NCI-H2171 (cell line): ENCODE measurements at places on chromosomes 2 and 18.

GRCh38 chr18:37124516-37124915 lies 295.6 kb downstream of the KIAA1328 start:
- DNase-seq, result no peak

- DNase-seq, result no peak
Observed at GRCh38 chr2:1265454-1265853, 147.8 kb upstream of the TPO start.

DNA sequence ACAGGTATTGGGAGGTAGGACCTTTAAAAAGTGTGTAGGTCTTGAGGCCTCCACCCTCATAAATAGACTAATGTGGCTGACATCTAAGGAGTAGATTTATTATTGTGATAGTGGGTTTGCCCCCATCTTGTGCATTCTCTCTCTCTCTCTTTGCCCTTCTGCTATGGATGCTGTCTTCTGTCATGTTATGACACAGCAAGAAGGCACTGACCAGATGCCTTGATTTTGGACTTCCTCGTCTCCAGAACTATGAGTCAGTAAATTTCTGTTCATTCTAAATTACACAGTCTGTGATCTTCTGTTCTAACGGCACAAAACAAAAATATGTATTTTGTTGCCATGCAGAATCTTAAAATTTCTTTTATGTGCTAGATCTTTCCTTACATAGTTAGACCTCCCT lies 66.9 kb downstream of the ATAD2B start:
- DNase-seq, result no peak

DNA sequence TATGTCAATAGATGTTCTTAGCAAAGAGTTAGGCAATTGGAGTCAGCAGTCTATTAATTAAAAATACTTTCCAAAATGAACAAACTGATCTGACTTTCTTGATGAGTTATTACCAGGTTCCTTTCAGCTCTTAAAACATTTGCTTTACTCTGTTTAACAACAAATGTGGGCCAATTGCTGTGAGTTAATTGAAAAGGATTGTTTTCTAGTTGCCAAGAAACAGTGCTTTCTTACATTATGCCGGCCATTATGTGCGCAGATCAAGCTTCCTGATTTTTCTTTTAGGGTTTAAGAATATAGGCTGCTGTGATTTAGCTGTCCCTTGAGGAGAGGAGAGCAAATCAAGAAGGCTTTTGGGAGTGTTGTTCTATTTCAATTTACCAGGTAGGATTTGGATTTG lies 50.5 kb upstream of the ITPRID2 start:
- no peak for DNase-seq

DNA sequence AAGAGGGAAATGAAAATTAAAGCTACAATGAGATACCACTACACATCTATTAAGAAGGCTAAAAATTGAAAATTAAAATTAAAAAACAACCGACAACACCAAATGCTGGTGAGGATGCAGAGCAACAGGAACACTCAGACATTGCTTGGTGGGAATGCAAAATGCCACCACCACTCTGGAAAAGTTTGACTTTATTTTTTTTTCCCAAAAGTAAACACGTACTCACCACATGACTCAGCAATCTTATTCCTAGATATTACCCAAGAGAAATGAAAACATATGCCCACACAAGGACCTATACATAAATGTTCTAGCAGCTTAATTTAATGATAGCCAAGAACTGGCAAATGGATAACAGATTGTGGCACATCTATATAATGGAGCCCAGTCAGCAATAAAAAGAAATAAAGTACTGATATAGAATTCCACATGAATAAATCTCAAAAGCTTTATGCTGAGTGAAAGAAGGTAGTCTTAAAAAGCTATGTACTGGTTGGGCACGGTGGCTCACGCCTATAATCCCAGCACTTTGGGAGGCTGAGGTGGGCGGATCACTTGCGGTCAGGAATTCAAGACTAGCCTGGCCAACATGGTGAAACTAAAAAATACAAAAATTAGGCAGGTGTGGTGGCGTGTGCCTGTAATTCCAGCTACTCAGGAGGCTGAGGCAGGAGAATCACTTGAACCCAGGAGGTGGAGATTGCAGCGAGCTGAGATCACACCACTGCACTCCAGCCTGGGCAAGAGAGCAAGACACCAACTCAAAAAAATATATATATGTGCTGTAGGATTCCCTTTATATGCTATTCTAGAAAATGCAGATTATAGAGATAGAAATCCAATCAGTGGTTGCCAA lies 4.2 kb upstream of the PROC start:
- DNase-seq, result no peak
